ENCODE measurements at places on chromosomes 4 and X.
A peak's percentile ranks its signal among the peaks of the same experiment; 100 is the strongest.

DNA sequence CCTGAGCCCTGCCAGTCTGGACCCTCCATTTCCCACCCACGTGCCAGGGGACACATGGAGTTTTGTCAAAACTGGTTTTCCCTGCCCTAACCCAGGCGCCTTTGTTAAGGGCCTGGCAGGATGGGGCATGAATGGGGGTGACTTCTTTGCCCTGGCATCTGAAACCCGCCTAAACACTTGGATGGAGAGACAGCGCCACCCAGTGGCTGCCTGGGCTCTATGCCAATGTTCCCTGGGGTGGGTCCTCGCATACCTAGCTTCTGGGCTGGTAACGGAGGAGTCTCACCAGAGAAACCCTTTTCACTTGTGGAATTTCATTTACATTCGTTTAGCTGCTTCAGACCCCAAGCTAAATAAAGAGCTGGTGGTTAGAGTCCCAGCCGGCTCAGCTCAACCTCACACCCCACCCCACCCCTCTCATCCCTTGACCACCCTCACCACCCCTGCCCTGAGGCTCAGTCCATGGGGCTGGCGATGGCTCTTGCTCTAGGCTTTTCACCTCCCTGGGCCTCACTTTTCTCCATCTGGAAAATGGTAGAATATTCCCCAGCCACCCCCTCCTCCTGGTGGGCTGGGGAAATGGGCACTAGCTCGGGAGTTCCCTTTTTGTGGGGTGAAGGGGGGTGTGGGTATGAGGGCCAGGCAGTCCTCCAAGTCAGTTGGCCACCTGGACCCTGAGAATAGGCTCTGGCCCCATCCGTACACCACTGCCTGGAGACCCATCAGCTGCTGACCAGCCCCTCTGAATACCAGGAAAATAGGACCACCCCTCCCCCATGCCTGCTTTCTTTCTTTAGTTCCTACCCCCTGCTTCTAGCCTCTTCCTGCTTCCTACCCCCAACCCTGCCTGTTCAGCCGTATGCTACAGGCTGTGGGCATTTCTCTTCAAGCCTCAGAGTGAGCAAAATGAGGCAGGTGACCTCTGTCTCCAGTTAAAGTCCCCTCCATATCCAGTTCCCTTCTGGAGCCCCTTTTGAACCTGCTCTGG lies 57.1 kb upstream of the PJA1 start:
- peak; percentile 63 for DNase-seq

GRCh38 chr4:40238700-40239548 lies 42.1 kb downstream of the RHOH start:
- peak; percentile 68 for DNase-seq

DNA sequence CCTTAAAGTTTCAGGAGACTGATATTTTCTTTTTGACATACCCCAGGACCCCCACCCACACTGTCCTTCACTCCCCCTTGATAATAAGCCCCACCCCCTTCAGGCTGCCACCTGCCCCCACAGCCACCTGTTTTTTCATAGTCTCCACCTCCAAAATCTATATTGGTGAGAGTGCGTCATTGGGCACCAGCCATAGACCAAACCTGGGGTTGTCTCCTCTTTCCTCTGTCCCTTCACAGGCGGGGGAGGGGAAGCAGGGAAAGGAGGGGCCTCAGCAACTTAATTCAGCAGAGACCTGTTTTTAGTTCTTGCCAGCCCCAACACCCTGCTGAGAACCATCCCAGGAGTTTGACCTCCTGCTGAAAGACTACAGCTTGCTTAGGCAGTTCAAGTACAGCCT lies 1.1 kb downstream of the ARHGAP36 start:
- DNase-seq, result no peak

DNA sequence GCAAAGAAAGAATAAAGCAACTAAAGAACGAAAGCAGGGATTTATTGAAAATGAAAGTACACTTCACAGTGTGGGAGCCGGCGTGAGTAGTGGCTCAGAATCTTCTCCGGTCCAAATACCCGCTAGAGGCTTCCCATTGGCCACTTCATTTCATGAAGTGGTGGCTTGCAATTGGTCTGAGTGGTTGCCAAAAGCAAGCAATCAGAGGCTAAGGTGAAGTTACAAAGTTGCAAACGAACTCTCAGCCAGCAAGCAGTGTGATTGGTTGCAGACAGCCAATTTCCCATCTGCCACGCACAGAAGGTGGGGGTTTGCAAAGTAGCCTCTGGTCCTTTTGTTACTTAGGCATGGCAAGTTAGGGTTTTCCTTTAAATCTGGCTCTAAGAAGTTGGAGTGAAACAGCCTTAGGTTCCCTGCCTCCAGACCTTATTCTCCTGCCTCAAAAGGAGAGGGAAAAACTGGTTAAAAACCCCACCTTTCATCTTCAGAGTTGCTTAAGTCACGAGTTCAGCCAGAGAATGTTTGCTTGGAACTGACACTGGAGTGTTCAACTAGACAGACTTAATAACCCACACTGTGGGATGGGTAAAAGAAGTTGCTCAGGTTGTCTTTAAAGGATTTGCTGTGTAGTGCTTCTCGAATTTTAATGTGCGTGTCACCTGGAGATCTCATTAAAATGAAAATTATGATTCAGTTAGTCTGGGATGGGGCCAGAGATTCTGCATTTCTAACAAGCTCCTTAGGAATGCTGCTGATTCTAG lies 6.9 kb upstream of the CLOCK start:
- DNase-seq, result no peak

DNA sequence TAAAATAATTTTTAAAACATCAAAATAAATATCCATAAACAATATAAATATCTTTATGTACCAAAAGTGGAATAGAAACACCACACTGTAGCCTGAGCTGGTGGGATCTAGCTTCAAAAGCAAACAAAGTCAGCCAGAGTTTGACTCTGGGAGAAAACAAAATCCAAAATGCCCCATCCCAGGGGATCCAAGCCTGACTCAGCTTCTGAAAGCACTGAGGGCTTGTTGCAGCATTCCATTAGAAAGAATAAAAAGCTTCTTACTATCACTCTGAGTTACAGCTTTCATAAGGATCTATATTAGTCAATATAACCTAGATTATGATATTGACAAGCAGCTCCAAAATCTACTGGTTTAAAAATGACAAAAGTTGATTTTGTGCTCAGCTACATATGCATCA lies 149.7 kb upstream of the ANKRD50 start:
- DNase-seq, result no peak

GRCh38 chrX:154371789-154372300 lies 2.6 kb downstream of the FLNA start:
- DNase-seq, result no peak

- DNase-seq, result no peak
Measured at GRCh38 chr4:82360298-82361177, 13.3 kb downstream of the HNRNPD start.

- DNase-seq, result no peak
Measured at GRCh38 chr4:165185448-165185847, 21.9 kb upstream of the KLHL2 start.

DNA sequence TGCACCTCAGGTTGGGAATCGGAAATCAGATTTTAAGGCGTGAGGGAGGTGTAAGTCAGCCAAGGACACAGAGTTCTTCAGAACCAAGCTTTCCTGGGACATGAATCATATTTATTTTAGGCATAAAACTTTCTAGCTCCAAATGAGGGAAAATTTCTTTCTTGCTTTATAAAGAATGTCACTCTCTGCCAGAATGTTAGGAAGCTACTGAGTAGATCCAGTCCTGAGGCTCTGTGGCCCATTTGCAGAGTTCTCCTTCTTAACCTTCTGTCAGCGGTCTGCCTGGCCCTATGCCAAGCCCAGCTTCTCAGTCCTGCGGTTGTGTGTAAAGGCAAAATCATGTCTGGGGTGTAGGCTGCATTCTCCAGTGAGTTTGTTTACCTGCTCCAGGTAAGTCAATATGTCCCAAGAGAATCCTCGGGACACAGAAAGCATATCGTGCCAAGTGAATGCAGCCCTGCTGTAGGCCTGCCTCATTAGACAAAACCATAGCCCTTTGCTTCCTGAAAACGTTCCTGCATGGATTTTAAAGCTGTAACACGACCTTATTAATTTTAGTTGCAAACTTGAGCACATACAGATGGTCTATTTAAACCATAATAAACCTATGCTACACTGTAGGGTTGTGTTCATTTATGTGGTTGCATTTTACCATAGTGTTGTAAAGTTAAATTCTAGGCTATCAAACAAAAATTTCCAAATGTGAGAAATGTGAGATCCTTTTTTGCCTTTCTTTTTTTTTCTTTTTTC lies 29.2 kb upstream of the CCNI start:
- DNase-seq, result no peak

GRCh38 chrX:39752815-39753214 lies 344.9 kb downstream of the BCOR start:
- no peak for DNase-seq

DNA sequence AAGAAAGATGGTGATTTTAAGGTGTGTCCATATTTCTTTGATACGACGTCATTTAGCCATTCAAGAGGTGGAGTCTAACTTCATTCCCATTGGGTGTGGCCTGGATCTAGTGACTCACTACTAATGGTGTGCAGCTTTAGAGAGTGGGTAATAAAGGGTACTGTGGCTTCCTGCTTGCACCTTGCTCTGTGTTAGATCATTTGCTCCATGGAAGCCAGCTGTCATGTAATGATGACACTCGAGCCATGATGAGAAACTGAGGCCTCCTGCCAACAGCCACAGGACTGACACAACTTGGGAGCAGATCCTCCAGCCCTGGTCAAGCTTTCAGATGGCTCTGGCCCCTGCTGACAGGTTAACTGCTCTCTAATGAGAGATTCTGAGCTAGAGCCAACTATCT lies 82.0 kb downstream of the UNC5C start:
- DNase-seq, result no peak

- DNase-seq, result no peak
Measured at GRCh38 chrX:1558761-1559468, 21.9 kb upstream of the P2RY8 start.

GRCh38 chr4:133856731-133857355 lies 344.7 kb downstream of the PABPC4L start:
- no peak for DNase-seq

DNA sequence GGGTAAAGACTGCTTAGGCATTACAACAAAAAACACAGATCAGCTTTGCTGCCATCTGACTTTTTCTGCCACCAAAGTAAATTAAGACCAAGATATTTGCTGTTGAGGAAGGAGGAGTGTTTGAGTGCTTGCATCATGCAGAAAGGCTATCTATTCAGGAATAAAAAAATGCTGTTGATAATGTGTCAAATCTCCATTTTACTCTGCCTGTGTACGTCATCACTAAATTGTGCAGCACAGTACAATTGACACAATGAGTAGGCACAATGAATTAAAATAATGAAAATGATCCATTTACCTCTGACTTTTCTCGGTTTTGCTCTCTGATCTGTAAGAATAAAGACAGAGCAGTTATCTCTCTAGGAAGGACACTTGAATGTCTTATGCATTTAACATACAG lies 56.3 kb downstream of the NKX6-1 start:
- no peak for DNase-seq

DNA sequence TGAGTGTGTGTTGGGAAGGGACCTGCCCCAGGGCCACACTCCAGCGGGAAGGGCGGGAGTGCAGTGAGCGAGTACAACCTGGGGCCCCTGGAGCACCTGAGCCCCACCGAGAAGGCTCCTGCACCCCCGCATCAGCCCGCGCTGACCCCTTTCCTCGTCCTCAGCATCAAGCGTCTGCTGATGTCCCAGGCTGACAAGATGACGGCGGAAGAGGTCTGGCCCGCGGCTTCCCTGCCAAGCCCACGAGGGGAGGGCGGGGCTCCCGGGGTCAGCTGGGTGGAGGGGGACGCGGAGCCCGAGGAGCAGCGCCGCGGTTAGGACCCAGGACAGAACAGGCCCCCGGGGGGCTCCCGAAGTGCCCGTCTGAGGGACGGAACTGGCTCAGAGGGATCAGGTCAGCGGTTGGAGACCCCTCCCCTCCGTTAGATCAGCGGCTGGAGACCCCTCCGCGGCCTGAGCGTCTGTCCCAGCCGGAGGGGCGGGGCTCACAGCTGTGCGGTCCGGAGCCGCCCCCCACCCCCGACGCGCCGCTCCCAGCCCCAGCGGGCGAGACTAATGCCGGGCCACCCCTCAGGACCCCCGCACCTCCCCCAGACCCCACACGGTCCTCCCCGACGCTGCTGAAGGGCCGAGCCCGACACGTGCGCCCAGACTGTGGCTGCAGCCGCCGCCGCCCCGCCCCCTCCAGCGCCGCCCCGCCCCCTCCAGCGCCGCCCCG lies 6.7 kb downstream of the MYL5 start:
- DNase-seq, result no peak

DNA sequence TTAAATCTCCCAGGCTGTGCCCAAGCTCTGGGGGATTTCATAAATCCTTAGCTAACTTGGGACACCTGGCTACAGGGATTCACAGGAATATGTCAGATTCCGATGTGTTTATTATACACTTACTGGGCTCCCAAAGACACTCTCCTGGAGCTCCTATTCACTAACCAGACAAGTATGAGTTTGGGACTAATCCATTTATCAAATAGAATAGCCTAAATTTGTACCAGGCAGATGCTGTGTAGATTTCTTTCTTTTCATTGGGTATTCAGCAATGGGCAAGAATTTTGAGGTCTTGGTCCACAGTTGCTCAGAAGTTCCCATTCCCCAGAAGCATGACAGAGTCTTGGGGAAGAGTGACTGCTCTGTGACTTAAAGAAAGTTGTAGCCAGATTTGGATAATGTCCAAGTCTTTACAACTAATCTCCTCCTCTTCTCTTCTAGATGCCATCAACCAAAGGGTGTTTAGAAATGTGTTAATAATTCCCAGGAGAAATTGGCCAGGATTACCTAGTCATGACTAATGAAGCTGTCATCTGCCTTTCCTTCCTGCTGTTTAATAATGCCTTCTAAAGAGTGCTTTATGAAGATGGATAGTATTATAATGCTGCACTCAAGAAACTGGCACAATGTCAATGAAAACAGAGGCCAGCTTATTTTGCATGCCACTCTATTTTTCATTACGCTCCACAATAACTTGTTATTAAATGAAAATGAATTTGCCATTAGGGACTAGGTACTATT lies 120.9 kb downstream of the CHIC2 start:
- no peak for DNase-seq

GRCh38 chrX:24014388-24015018 lies 12.5 kb downstream of the KLHL15 start:
- no peak for DNase-seq

- DNase-seq, result no peak
Measured at GRCh38 chrX:99301990-99302389, 1108.1 kb downstream of the PCDH19 start.

GRCh38 chr4:83768146-83768545 lies 232.2 kb downstream of the GPAT3 start:
- no peak for DNase-seq

- DNase-seq, result no peak
Measured at GRCh38 chr4:85496933-85497332, 22.0 kb downstream of the ARHGAP24 start.

- DNase-seq, result no peak
Measured at GRCh38 chr4:18847249-18847890, 825.8 kb upstream of the LCORL start.

GRCh38 chr4:74418063-74418670 lies 26.8 kb upstream of the AREG start:
- DNase-seq, result no peak

DNA sequence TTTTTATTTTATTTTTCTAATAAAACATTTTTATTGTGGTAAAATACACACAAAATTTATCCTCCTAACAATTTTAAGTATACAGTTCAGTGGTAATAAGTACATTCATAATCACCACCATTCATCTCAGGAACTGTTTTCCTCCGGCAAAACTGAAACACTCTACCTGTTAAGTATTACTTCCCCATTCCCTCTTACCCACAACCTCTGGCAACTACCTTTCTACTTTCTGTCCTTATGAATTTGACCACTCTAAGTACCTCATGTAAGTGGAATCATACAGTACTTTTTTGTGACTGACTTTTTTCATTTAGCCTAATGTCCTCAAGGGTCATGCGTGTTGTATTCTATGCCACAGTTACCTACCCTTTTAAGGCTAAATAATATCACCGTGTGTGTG lies 21.1 kb upstream of the HSFX4 start:
- DNase-seq, result no peak
